NCI-H1930 (cell line): ENCODE measurements at places on chromosomes 11 and 22.

- DNase-seq, result no peak
These were observed 33.8 kb downstream of the NEAT1 start for GRCh38 chr11:65456418-65456817.

DNA sequence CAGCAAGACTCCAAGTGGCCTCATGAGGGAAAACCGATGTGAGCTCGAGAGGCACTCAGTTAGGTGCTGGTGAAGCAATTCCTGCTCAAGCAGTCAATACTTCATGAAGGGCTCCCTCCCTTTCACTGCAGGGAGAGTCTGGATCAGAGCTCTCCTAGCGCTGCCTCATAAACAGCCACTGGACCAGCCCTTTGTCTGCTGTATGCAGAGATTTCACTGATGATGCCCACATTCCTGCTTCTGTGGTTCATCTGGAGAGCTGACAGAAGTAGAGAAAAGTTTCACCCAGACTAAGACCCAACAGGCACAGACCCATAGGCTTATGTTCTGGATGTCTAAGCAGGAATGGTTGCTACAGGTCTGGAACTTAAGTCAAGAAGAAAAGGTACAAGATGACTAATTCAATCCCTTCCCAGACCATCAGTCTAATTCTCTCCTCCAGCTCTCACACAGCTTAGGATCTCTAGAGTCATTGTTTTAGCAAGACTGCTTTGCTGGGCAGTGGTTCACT lies 4.0 kb downstream of the UCP2 start:
- no peak for DNase-seq

- no peak for DNase-seq
These were observed 19.1 kb upstream of the IL18BP start for GRCh38 chr11:71979602-71980001.

DNA sequence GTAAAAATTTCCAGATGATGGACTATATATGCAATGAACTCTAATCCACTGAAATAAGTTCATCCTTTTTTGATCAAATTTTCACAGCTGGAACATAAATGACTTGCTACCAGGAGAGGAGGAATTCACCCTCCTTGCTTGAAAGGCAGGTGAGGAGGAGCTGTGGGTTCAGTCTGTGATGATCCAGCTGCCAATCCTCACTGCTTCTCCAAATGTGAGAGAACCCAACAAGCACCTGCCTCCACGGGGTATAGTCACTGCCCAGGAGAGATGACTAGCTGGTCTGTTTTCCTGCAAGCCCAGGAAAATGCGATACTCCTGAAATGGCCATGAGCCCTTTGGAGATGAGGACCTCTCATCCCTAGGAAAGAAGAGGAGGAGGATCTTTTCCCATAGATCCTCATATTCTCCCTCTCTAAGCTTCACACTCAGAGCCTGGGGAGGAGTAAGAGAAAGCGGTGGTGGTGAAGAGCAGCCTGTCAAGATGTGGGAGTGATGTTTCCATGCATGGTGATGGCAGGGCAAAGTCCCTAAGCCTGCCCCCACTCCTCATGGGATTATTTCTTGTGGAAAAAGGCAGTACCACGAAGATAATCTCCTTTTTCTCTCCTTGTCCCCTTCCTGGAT lies 77.9 kb upstream of the USP47 start:
- no peak for DNase-seq

GRCh38 chr11:115475564-115475963 lies 28.7 kb downstream of the CADM1 start:
- no peak for DNase-seq

- DNase-seq, result no peak
These were observed 389.7 kb downstream of the NXPE2 start for GRCh38 chr11:115067900-115068530.

DNA sequence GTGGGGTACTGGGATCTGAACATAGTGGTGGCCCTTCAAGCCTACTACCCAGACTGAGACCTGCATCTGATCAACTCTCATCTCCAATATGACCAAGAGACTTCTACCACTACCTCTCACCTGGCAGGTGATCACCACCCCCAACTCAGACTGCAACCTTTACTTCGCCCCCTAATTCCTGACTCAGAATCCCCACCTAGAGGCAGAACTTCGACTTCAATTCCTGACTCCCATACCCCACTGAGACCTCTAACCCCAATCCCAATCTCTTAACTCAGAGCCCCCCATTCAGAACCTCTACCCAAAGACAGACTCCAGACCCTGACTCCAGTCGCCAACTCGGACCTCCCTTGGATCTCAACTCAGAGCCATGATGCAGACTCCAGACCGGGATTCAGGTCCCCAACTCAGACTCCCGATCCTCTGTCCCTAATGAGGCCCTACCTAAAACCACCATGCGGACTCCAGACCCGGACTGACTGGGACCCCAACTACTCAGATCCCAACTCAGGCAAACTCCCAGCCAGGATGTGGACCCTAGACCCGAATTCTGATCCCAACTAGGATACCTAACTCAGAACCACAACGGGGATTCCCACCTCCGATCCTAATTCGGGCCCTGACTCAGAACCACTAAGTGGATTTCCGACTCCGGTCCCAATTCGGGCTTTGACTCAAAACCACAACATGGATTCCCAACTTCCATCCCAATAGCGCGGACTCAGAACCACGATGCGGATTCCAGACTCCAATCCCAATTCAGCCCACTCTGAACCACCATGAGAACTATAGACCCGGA lies 1.2 kb downstream of the KCNQ1OT1 start:
- no peak for DNase-seq

DNA sequence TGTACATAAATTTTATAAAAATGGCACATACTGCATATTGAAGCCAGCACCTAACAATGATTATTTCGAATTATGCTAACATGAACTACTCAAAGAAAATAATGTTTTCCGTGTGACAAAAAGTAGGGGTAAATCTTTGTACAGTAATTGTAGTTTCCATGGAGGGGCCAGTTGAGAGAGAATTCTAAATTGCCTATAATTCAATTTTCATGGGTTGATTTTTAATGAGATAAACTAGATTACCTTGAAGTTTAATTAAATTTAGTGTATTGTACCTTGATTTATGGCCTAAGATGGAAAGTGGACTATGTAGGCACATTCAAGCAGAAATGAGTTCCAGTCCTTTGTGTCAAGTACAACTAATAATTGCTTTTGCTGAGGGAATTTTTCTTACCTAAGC lies 5.0 kb downstream of the APLP2 start:
- DNase-seq, result no peak

DNA sequence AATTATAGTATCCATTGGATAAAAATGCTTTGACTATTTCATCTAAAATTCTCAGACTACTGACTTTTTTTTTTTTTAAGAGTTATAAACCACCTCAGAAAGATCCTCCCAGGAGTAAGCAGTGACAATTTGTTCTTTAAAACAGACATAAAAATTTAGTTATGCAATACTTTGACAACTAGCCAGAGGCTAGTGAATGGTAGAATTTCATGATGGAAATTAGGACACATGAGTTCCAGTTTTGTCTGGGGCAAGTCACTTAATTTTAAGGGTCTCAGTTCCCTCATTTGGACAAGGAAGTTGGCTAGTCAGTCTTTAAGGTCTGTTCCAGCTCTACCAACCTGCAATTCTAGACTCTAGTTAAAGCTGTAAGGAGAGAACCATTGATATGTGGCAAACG lies 2.9 kb downstream of the IL18 start:
- no peak for DNase-seq

DNA sequence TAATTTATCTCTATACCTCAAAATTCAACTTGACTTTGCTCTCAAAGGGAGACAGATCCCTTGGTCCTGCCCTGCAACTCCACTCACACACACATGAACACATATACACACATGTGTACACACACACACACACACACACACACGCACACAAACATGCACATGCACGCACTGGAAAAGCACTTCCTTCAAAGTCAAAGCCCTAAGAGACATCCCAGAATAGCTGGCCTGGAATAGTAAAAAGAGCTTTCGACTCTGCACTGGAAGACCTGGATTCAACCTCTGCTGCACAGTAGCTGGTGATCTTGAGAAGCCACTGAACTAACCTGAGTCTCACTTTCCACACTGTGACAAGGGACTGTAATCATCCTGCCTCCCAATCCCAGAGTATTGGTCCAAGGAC lies 26.8 kb downstream of the TENM4 start:
- DNase-seq, result no peak

DNA sequence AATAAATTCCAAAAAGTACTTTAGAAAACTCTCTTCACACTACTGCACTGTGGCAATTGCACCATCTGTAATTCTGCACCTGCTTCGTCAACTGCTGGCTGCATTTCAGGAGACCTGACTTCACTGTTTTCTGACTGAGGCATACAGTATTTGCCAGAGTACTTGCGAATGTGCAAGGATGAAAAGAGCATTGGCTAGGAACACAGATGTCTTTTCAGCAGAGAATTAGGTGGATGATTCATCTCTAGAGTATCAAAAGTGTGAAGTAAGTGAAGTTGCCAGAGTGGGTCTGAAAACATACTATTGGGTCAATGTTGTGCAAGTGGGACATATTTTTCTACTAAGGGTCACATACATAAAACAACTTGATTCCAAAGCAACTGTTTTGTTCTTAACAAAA lies 427.5 kb upstream of the CCDC90B start:
- DNase-seq, result no peak

DNA sequence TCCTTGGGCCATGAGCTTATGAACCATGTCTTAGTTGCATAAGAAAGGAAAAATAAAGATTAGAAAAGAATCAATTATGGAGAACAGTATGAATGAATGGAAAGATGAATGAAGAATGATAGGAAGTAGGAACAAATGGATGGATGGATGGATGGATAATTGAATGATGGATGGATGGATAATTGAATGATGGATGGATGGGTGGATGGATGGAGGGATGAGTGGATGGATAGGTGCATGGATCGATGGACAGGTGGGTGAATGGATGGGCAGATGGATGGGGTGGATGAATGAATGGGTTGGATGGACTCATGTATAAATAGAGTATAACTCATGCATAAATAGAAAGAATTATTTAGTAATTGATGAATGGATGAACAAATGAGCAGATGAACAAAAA lies 7.2 kb downstream of the LSP1 start:
- no peak for DNase-seq
